ENCODE measurements at places on chromosomes 11 and 22.
A peak's percentile ranks its signal among the peaks of the same experiment; 100 is the strongest.

DNA sequence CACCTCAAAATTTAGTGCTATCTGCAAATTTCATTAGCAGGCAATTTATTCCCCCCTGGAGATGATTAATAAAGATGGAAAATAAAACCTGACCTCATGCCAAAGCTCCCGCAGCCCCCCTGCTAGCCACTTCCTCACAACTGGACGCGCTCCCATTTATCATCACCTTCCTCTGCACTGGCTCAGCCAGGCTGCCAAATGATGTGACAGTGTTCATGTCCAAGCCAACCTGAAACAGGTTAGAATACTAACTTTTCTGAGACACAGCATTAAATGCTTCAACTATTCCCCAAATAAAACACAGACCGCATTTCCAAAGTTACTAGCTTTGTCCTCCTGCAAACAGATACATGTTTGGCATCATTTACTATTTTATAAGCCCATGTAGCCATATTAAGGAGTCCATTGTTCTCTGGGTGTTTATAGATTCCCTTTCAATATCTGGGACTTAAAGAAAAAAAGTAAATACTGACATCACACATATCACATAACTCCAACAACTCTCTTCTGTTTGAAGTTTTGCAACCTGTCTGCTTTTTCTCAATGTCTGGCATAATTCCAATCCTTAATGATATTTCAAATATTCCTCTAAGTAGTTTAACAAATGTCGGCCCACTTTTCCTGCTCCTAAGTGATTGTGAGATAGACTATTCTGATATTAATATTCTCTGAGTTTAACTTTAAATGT, 829.7 kb upstream of the FAT3 start:
- DNase-seq = no peak

DNA sequence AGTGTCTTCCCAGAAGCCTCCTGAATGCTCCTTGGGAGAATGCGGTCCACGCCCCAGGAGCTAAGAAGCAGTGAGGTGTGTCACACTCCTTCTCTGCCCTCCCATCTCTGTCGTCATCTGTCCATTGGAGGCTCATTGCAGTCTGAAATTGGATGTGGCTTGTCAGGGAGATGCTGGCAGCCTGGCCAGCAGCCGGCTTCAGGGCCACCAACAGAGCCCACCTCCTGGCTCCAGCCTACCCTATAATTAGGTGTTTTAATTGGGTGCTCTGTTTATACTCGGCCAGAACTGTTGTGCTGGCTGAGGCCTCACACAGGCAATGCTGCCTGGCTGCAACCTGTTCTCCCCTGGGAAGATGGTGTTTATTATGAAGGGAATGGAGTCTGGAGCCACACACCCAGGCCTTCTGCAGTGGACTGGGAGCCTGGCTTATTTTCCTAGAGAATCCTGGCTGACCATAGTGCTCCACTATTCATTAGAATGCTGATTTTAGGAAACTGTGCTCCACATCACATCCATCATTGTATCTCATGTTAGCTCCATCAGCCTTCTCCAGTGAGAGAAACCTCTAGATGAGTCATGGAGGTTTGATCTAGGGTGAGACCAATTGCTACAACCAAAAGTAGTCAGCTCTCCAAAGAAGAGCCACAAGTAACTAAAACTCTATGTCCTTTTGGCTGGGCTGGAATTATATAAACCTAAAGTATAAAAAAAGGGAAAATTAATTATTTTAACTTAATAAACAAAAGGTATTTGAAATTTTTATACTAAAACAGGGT, 86.8 kb upstream of the CRTAM start:
- DNase-seq = no peak

- no peak for DNase-seq
Measured at GRCh38 chr11:117490911-117491310, 163.3 kb downstream of the CEP164 start.

DNA sequence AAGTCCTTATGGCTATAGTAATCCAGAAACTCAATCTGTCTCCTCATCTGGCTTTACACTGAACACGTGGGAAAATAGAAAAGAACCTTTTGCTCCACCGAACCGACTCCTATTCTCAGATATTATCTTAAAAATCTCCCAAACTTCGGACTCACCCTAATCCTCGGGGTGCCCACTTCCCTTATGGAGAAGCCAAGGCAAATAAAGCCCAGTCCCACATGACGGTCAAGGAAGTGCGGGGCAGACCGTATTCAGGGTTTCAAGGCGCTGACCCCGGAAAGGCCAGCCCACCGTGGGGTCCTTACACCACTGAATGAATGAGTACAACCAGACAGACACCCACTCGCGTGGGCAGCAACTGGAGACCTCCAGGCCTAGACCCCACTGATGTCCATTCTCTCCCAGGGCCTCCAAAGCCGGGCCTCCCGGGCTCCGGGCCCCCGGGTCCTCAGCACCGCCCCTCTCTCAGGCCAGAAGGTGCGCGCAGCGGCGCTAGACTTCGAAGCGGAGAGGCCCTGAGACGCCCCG, 489 bp downstream of the NUP98 start:
- DNase-seq = no peak

DNA sequence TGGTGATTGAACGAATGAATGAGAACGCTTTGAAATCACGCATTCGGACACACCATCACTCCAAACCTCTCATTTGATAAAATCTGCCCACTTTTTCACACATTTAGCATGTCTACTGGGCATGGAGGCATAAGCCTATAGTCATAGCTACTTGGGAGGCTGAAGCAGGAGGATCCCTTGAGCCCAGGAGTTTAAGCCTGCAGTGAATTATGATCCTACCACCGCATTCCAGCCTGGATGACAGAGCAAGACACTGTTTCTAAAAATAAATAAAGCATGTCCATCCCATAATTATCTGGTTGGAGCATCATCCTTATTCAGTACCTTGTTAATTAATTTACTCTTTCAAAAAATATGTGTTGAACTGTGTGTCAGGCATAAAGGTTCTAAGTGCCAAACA, 3.3 kb upstream of the PICALM start:
- DNase-seq = no peak

- DNase-seq = no peak
Measured at GRCh38 chr11:59222464-59223060, 9.8 kb upstream of the MPEG1 start.

GRCh38 chr22:47163856-47164513, 401.5 kb downstream of the TBC1D22A start:
- no peak for DNase-seq

DNA sequence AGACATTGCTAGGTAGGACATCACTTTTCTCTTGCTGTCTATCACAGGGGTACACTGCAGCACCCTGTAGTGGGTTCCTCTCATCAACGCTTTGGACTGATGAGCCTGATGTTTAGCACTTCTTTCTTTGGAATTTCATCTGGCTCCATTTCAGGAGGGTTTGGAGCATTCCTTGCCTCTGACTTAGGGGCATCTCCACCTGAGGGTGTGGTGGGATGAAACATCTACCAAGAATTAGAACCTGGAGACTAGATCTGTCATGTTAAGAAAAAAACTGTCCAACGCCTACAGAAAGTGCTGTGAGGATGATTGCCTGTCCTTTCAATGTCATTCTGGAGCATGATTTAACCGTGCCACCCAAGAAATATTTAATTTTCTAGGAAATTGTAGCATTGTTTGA, 648.4 kb downstream of the ETS1 start:
- DNase-seq = no peak

DNA sequence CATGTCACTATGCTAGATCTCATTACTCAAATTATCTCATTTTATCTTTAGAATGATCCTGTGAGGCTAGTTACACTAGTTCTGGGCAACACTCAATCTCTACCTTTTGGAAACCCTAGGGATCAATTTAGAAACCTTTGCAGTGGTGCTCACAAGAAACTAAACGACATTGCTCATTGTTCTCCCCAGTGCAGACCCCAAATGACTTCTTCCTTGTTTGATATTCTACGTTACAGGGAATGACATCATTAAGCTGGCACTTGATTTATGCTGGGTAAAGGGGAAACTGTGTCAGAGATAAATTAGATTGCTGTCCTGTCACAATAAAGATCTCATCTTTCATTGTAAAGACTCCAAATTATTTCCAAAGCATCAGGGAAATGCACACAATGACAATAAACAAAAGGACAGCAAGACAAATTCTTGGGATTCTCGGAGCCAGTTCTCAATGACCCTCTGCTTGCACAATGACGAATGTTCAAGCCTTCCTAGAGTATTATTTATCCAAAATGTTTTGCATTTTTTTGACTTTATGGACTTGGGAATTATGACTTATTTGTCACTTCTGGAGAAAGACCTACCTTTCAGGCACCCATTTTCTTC, 1121.8 kb upstream of the TENM4 start:
- no peak for DNase-seq

GRCh38 chr11:68927280-68928135, 23.8 kb downstream of the IGHMBP2 start:
- no peak for DNase-seq

DNA sequence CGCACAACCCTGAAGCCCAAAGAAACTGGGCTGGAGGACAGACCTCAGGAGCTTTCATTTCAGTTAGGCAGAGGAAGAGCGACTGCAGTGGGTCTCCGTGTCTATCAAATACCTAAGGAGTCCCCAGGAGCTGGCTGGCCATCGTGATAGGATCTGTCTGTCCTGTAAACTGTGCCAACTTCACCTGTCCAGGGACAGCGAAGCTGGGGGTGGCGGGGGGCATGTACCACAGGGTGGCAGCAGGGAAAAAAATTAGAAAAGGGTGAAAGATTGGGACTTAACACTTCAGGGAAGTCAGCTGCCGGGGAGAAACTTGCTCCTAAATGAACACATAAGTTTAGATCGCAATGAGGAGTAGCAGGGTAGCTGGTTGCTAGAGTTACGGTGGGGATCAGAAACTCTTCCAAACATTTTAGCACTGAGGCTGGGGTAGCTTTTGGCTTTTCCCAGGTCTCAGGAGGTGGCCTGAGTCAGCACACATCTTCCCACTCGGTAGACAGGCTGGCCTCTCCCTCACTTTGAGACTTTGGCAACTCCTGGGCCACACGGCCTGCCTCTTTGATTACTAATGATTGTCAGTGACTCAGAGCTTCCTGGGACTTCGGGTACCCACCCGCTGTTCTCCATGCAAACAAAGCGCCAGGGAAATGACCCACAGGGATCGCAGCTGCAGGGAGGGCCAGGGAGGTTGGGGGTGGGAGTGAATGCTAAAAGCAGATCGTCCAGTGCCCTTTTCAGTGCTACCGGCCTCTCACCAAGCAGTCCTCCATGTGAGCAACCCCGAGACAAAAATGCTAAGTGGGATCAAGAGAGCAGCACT, 2.9 kb upstream of the MTFP1 start:
- DNase-seq = no peak

GRCh38 chr11:78796956-78797355, 222.3 kb upstream of the NARS2 start:
- no peak for DNase-seq

DNA sequence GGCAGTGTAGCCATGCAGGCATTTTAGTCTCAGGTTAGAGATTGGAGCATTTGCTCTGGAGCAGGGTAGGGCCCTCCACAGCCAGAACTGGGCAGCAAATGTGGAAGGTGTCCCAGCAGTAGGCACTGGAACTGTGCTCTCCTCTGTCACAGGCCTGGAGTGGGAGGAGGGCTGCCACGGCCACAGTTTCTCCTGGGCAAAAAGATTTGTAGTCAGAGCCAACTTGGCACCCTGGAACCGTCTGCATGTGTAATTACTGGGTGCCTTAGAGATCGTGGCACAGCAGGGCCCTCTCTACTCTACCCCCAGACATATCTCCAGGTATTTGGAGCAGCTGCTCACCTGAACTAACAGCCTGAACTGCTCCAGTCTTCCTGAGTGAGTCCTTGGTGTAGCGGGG, 93.7 kb downstream of the ZC3H12C start:
- no peak for DNase-seq

- no peak for DNase-seq
Measured at GRCh38 chr11:10149553-10149952, 144.5 kb downstream of the SBF2 start.

DNA sequence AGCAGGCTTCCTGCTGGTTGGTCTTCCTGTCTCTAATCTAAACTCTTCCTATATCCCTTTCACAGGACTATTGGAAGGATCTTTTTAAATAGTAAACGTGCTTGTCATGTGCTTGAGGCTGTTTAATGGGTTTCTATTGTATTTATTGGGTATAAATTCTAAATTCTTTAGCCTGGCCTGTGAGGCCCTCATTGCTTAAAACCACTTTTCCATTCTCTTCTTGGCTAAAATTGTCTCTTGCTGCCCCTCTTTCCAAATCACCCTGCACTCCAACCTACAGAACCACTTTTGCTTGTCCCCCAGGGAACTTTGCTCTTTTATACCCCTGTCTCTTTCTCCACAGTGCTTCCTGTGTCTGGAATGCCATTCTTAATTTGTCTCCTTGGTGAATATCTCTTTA, 46.4 kb upstream of the MUC15 start:
- DNase-seq = no peak

GRCh38 chr11:36744375-36745168, 146.5 kb upstream of the RAG2 start:
- peak; percentile 14 for DNase-seq

- DNase-seq = no peak
Measured at GRCh38 chr11:10452211-10452767, 2.8 kb upstream of the AMPD3 start.

- DNase-seq = no peak
Measured at GRCh38 chr11:120709808-120710207, 198.3 kb downstream of the GRIK4 start.

GRCh38 chr22:23212061-23213021, 32.0 kb downstream of the BCR start:
- no peak for DNase-seq

GRCh38 chr11:24697522-24698111, 200.8 kb downstream of the LUZP2 start:
- no peak for DNase-seq

DNA sequence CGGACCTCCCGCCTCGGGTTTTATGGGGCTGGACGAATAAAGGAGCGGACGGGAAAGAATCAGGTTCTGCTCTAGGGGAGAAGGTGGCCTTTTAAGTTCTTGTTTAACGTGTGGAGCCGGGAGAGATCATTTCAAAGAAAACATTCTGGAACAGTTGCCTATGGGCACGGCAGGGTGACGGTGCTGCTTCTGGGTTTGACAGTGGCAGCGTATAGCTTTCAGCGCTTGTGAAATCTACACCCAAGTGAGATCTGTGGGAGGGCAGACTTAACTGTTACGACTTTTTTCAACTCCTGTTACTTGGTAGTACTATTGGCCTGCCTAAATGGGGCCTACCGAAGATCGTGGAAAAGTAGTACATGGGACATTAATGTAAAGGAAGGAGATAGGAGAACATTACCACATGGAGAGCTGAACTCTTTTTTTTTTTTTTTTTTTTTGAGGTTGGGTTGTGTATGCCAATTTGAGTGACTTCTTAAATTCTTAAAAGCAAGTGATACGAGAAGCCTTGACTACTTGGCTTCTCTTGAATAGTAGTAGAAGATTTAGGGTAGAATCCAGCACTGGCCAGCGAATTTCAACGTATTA, 743 bp downstream of the USP47 start:
- DNase-seq = peak; percentile 28

Measured in NCI-H1694 treated with DMSO at 0.1 percent for 48 hours (cell line).